ENCODE measurements at places on chromosomes 4 and X.

DNA sequence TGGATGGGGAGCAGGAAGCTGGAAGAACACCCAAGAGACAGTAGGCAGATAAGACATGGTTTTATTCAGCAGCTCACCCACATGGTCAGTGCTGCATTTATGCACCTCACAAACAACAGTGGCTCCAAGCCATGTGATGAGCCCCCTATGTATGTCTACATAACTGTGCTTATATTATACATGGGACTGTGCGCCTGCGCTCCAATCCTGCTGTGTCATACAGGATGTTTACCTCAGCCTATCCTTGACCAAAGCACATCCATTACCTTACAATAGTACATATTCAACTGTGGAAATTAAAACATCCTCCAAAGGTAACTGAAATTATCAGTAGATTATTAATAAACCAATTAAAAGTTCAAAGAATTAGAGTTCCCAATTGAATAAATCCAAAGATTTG lies 44.1 kb upstream of the SGMS2 start:
- no peak for DNase-seq

DNA sequence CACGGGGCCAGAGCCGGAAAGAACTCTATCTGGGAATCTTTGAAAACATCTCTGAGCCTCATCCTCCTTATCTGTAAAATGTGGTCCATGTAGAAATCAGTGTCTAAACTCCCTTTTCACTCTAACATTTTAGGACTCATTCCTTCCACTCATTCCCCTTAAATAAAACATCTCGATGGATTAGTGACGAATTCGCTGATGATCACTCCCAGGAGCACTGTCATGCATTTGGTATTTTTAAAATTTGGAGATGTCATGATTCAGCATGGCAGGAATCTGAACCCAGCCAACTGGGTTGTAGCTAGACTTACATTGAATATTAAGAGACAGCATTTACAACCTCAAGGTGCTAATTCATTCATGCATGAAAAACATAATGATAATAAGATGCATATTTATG lies 88.1 kb downstream of the SPANXN3 start:
- no peak for DNase-seq

DNA sequence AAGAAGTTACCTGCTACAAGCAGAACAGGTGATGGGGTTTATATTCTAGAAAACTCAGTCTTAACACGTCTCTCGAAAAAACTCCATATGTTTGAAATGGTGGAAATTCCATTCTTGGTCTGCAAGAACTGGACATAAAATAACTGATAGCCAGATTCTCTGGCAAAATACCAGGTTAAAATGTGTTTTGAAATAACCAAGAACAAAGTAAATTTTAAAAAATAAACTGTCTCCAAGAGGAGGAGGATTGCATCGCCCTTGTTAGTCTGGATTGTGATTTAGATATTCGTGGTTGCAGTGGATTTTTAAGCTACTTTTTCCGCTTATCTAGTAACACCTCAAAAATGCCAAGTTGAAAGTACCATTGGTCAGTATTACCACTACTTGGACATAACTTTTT lies 40.8 kb downstream of the CENPU start:
- DNase-seq, result peak; percentile 72

- no peak for DNase-seq
Observed at GRCh38 chr4:64205376-64205775, 203.9 kb downstream of the TECRL start.

- peak; percentile 71 for DNase-seq
Observed at GRCh38 chr4:4506961-4507360, 34.9 kb downstream of the STX18 start.

- DNase-seq, result peak; percentile 44
Observed at GRCh38 chr4:39613093-39613656, 25.5 kb downstream of the SMIM14 start.

GRCh38 chr4:15832523-15833451 lies 54.7 kb downstream of the CD38 start:
- DNase-seq, result no peak

- DNase-seq, result peak; percentile 67
Observed at GRCh38 chr4:158850800-158851644, 82.2 kb downstream of the FNIP2 start.

- no peak for DNase-seq
Observed at GRCh38 chr4:134762053-134762452, 560.5 kb upstream of the PABPC4L start.

Data from choroid plexus epithelial cell (primary cell).